K562 (cell line): ENCODE measurements at places on chromosomes 12 and 14. TPM values are rescaled to one million over a fixed set of nuclear protein-coding genes. Genes with fewer than 3 reads are reported as not detected.
A peak's percentile ranks its signal among the peaks of the same experiment; 100 is the strongest.

Gene EML5
- 0.18 and 0.22 TPM in 2 replicates for total RNA-seq

Gene PLCZ1
- total RNA-seq: not detected in 2 replicates

DNA sequence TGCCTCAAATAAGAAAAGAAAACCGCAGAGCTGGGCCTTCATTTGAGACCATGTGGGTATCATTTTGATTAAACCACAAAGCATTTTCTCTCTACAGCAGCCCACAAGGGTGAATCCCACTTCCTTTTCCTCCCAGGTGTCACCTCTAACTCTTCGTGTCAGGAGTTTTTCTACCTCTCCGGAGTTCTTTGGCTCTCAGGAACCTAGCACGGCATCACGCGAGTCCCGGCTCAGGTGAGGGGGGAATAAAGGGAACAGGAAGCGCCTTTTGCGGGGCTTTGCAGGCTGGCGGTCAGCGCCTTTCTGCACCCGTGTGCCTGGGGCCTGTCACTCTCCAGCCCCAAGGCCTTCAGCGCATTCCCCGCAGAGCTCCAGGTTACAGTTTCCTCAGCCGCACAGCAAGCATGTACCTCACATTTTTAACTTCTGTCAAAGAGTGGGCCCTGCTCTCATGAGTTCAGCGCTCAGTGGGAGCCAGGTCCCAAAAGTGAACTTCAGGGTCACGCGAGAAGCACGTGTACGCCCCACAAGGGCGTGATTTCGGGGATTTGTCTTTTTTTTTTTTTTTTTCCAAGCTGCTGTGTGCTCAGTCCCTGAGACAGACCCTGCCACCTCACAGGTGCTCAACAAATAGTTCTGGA lies 740 bp upstream of the PRPF40B start:
- DNase-seq: peak; percentile 44

DNA sequence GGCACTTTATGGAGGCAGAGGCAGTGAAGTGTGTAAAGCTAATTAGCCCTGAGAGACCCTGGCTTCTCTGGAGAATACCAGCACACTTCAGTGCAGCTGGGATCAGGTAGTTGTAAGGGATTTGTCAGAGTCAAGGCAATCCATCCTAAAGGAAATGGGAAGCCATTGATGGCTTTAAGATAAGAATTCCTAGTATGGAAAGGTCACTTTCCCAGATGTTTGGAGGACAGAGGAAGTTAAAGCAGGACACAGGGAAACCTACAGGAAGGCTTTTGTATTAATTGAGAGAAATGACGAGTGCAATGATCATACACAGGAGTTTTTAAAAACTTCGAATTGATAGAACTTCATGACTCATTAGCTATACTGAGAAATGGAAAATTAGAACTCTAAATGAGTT lies 254.4 kb downstream of the SLC16A7 start:
- no peak for DNase-seq

- no peak for DNase-seq
Measured at GRCh38 chr12:115623764-115624334, 653.6 kb downstream of the MED13L start.

DNA sequence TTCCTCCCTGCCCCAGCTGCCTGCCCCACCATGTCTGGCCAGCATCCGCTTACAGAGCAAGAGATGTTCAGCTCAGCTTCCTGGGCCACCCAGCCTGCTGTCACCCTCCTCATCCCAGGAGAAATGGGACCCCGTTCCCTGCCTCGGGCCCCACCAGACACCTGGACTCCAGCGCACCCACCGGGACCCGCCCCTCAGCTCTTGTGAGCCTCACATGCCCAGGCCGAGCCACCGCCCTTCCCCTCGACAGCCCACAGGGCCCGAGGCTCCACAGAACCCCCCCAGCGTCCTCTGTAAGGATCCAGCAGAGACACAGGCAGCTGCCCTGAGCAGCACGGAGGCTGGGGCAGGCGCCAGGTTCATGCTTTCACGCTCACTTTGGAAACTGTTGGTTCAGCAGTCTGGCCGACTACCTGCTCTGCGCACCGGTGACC lies 18.4 kb upstream of the C14orf180 start:
- no peak for DNase-seq
